ENCODE measurements at places on chromosomes 6 and 20.

DNA sequence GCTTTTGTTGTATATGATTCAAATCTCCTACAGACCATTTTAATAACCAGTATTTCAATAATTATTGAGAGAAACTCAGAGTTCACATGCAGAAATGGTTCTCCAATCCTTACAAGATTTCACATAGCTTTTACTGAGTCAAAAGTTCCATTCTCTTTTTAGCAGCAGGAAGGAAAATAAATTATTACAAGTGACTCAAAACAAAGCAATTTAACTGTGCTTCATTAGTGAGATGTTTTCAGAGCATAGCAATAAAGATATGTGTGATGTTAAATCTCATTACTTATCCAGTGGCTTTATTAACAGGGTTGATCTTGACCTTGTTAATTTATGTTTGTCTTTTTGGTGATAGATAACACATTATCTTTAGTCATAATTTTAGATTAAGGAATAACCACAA lies 22.0 kb downstream of the KIF13A start:
- no peak for DNase-seq

DNA sequence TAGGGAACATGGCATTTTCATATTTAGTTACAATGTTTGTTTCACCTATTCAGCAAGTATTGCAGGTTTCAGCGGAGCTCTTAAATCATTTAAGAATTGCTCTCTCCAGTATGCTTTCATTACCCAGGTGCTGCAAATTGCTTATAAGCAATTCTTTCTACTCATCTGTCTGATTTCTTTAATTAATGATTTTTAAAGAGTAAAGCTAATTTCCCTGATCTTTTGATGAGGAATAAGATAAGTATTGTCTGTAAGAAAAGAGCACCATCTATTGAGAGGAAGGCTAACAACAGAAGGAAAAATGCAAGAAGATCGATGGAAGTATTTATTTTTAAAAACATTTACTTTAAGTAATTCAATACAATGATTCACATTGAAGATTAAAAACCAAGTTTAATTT lies 2.0 kb downstream of the OPRM1 start:
- DNase-seq: no peak

DNA sequence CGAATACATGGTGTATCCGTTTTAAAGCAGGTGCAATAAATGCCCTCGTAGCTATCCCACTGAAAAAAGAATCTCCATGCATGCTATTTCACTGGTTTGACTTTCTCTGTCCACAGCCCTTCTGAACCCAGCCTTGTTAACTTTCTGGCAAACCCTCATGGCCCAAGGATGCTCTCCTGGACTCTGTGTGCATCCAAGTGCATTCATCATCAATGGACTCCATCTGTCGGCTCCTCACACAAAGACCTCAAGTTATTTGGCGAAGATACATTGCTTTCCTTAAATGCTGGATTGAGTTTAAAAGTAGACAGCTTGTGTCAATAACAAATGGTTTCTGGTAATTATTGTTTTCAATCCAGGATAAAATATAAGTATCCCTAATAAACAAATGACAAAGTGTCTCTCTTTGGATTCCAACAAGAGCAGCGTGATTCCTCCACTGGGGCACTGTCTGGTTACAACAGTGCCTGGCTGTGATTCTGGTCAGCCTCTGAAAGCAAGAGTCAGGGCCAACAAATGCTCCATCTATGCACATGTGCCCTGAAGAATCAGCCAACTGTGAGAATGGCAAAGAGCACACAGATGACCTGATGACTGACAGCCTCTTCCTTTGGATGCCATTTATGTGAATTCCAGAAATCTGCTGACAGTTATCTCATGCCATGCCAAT lies 55.7 kb downstream of the FYN start:
- DNase-seq: no peak

DNA sequence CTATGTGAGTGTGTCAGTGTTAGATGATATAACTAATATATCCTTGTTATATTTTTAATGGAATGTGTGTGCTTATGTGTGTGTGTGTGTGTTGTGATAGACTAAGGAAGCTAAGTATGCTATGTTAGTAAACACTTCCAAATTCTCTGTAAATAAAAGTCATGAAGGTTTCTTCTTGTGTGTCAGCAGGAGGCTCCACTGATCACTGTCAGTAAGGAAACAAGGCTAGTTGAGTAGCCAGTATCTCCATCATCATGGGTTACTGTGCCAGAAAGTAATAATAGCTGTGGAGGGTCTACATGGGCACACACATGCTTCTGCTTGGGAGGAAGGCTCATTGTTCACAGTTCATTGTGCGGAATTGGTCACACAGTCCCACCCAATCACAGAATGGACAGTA lies 302.8 kb upstream of the RNF217 start:
- DNase-seq: no peak

- DNase-seq: no peak
These were observed 37.3 kb upstream of the NXT1 start for GRCh38 chr20:23313271-23313670.

DNA sequence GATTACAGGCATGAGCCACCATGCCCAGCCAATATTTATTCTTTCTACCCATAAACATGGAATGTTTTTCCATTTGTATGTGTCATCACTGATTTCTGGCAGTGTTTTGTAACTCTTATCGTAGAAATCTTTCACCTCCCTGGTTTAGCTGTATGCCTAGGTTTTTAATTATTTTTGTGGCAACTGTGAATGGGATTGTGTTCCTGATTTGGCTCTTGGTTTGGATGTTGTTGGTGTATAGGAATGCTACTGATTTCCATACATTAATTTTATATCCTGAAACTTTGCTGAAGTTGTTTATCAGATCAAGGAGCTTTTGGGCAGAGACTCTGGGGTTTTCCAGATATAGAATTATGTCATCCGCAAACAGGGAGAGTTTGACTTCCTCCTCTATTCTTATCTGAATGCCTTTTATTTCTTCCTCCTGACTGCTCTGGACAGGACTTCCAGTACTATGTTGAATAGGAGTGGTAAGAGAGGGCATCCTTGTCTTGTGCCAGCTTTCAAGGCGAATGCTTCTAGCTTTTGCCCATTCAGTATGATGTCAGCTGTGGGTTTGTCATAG lies 198.6 kb downstream of the ZDHHC14 start:
- DNase-seq: no peak

DNA sequence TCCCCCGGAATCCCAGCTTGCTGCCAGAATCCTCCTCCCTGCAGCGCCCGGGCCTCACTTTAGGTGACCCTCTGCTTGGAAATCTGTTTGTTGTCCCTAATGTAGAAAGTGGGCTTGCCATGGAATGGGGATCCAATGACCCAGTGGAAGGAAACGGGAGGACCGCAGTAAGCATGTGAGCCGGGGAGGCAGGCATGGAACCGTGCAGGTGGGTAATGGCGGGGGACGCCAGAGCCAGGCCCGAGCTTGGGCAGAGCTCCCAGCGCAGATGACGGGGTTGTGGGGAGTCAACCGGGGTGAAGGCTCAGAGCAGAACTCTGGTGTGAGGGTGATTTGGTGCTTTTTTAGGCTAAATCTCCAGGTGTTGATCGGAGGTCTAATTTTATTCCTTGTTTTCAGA lies 188.3 kb downstream of the QKI start:
- no peak for DNase-seq

DNA sequence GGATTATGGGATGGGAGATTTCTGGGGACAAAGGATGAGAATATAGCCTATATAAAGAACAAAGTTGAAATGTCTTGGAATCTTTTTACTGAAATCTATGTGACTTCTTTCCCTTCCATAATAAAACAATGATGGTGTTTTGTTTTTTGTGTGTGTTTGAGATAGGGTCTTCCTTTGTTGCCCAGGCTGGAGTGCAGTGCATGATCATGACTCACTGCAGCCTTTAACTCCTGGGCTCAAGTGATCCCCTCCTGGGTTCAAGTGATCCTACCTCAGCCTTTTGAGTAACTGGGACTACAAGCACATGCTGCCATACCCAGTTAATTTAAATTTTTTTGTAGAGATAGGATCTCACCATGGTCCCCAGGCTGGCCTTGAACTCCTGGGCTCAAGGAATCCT lies 50.9 kb downstream of the FAM217A start:
- no peak for DNase-seq

- no peak for DNase-seq
These were observed 603.2 kb downstream of the RNF144B start for GRCh38 chr6:18990059-18990978.
